GM20000 (cell line): ENCODE measurements at places on chromosomes 11 and 22.
A peak's percentile ranks its signal among the peaks of the same experiment; 100 is the strongest.

GRCh38 chr11:22733475-22734248, 67.3 kb downstream of the GAS2 start:
- DNase-seq, result no peak

DNA sequence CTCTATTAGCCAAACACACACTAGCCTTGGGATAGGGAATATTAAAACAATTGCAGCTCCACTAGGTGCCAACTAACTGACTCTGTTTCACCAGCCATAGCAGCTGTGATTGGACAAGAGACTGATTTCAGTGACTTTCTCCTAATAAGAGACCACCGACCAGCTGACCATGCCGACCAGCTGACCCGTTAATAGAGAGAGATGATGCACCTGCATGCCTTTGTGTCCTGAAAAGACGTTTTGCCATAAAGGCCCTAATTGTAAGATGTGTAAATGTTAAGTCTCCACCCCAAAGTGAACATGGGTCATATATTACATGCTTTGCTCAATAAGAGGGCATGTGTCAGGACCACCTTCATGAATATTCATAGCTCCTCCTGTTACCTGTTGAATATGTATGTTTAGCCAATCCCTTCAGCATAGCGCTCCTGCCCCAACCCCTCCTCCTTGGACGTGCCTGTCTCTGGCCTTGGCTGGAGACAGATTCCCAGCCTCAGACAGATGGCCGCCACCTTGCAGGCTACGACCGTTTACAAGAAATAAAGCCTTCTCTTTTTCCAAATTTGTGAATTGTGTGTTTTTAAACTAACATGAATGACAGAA, 1.3 kb upstream of the NADSYN1 start:
- DNase-seq, result no peak

DNA sequence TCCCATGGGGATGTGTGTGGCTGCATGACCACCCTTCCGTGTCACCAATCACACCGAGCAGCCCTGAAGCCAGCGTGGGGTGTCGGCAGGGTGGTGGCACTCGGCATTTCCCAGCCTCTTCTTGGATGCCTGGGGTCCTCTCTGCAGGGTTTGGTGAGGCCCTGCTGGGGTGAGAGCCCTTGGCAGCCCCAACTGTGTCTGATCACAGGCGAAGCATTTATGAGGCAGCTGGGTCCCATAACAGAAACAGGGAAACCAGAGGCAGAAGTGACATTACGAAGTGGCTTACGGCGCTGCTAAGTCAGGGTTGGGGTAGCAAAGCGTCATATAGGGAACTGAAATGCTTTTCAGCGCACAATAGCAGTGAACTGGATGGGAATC, 92.3 kb upstream of the SEPTIN5 start:
- peak; percentile 54 for DNase-seq

DNA sequence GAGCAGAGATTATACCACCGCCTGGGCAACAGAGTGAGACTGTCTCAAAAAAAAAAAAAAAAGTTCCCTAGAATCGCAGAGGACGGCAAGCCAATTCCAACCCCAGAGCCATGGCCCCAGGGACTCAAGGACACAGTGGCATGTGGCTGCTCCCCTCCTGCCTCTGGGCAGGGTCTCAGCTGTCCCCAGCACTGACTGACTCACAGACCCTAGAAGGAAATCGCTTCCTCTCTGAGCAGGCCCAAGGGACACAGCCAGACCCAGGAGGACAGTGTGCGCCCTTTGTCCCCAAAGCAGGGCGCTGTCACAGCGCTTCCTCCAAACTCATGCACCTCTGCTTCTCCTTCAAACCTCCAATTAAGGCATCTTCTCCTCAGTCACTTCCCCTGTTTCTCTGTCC, 2.3 kb downstream of the PACSIN3 start:
- DNase-seq, result no peak

DNA sequence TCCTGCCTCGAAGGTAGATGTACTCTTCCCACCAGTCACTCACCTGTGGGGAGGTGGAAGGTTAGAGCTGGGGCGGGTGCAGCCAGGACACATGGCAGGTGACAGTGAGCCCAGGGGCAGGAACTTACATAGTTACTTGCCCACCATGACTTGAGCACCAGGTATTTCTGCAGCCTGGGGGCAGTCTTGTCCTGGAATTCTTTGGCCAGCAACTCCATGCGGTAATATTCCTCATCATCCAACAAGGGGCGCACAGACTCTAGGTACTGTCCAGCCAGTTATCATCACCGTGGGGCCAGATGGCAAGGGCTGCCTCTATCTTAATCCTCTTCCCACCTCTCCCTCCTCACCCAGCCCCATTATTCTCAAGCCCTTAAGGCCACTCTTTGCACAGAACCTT, 2.2 kb downstream of the CPT1B start:
- DNase-seq, result no peak

DNA sequence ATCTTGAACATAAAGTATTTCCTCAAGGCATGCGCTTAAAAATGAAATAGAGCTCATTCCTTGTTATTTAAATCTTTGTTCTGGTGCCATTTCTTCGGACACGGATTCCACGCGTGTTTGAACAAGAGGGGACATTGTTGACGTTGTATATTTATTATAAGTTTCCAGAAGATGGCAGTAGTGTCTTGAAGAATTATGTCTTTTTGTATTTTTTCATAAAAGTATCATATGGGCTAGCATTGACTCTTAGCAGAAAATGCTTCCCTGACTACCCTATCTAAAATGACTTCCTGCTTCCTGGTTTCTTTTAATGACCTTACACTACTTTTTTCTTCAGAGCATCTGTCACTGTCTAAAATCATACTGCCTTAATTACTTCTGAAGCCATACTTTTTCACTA, 20.4 kb downstream of the BIRC2 start:
- DNase-seq, result no peak

DNA sequence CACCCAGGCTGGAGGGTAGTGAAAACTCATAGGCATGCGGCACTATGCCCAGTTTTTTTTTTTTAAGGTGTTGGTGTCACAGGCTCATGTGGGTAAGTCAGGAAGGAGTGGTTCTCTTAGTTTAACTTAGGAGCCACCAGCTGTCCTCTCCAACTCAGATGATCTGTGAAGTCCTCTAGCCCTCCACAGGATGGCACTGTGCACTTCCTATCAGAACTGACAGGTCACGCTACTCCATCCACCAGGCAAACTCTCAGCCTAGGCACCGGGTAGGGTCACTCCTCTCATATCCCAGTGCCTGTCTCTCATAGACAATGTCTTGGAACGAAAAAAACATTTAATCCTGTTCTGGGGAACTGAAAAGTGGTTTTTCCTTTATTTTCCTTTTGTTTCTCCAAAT, 16.5 kb downstream of the NAP1L4 start:
- peak; percentile 37 for DNase-seq

DNA sequence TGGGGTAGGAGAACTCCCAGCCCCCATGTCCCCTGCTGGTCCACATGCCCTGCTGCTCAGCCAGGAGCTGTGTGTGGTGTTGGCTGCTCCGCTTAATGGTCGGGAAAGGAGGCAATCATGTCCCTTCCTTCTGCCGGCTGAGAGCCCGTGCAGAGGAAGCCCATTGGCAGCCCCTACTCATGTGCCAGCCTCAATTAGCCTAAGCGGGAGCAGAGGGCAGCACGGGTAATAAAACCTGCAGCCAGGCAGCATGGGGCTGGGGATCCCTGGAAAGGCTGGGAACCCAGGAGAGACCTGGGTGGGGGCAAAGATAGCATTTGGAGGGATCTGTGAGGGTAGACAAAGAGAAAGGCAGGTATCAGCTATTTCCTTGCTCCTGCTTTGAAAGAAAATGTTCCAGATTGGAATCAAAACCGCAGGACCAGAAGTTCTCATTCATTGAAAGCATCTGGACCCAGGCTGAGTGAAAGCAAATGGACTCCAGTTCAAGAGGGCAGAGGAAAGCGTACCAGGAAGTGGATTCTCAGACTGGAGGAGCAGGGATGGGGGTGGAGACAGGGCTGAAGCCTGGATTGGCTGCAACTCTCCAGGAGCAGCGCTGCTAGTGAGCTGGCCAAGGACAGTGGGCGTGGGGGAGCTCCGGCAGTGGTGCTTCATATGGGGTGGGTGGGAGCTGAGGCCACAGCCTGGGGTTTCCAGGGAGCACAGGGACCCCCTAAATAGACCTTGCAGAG, 103.4 kb upstream of the NECTIN1 start:
- DNase-seq, result no peak

GRCh38 chr22:20748082-20748481, 25.8 kb upstream of the SERPIND1 start:
- DNase-seq, result no peak

DNA sequence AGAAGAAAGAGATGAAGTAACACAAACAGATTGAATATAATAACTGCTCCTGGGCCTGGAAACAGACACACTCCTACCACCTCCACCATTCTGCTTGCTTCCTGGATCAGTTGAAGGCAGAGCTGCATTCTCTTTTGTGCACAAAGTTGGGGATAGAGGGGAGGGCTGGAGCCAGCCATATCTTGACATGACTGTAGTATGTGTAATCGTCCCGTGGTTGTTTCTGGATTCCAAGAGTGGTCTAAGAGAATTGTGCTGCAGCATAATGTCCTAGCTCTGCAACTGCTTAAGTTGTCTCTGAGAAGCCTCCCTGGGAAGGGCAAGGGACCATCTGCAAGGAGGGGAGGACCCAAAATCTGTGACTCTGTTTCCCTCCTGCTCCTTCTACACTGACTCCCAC, 3.2 kb downstream of the CRY2 start:
- no peak for DNase-seq

GRCh38 chr11:117842131-117842941, 17.8 kb upstream of the FXYD2 start:
- no peak for DNase-seq

DNA sequence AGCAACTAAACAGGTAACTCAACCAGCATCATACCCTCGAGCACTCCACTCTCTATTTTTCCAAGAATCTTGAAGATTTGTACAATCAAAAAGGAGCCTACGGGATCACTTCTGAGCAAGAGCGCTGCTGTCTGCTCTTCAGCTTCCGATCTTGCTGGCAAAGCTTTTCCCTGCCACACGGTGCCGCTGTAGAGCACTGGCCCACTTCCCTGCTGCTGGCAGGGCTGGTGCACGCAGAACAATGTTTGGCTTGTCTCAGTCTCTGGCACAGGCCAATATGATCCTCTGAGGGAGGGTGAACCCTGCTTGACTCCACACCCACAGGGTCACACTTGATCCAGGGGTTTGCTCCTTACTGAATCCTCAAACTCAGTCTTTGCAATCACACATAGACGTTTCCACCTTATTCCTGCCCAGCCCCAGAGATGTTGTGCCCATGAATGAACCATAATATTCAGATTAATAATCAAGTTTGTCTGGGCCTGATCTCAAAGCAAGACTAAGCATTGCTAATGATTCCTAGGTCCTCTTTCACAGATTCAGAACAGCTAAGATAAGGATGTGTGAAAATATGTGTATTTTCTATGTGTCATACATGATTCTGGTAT, 536.6 kb downstream of the SOX6 start:
- peak; percentile 53 for DNase-seq

DNA sequence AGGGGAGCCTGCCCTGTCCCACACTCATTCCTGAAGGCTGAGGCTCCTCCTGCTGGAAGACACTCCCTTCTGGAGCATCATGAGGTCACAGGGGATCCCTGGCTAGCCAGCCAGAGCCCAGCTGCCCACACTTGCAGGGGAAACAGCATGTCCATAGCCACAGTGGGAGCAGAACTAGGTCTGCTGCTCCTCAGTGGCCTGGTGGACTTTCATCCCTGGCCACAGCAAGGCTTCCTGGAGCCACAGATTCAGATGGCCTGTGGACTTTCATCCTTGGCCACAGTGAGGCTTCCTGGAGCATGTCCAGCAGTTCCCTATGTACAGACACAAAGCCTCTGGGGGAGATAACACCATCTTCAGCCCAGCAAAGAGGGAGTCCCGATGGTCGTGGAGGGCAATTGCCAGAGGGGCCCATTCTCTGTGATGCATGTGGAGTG, 5.9 kb upstream of the APOL6 start:
- DNase-seq, result no peak

DNA sequence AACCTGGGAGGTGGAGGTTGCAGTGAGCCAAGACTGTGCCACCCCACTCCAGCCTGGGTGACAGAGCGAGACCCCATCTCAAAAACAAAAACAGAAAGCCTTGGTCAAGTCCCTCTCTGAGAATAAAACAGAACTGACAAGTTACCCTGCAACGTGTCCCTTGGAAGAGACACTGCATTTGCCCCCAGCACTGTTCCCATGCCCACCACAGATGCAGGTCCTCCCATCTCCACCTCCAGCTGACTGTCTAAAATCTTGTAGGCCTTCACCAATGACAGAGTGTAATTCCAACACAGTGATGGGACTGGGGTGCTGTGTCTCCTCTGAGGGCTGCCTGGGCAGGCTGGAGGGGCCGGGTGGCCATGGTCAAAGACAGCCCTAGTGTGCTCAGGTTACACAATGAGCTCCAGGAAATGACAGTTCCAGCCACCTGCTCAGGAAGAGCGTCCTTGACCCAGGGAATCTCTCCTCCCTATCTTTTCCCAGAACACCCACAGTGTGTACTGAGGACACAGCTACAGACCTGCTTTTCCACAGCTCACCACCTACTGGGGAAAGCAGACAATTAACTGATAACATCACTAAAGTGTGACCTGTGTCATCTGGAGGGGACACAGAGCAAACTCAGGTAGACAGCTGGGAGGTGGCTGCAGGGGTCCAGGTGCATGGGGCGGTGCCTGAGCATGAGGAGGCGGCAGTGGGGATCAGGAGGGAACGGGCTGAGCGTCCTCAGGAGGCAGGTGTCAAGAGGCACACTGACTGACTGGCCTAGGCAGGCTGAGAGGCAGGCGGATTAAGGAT, 56.4 kb downstream of the ARFGAP3 start:
- DNase-seq, result no peak

GRCh38 chr11:132644520-132645239, 887.6 kb downstream of the OPCML start:
- no peak for DNase-seq

GRCh38 chr11:81422402-81422801, 1311.3 kb downstream of the FAM181B start:
- no peak for DNase-seq

DNA sequence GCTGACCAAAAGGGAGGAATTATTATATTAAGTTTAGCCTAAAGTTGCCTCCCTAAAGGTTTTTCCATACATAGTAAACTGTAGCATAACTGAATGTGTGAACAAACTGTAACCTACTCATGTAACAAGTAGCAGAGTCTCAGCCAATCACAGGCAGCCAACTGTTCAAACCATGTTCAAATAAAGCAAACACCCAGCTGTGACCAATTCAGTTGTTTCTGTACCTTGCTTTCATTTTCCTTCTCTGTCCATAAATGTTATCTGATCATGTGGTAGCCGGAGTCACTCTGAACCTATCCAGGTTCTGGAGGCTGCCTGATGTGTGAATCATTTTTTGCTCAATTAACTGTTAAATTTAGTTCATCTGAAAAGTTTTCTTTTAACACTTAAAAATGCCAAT, 373.5 kb downstream of the GUCY1A2 start:
- DNase-seq, result no peak
